ENCODE measurements at places on chromosomes 2 and 18.

- ATAC-seq, result no peak
Measured at GRCh38 chr2:107036293-107036692, 150.3 kb upstream of the ST6GAL2 start.

GRCh38 chr2:35978218-35978617 lies 377.4 kb upstream of the CRIM1 start:
- ATAC-seq, result no peak

- no peak for ATAC-seq
Measured at GRCh38 chr2:2320486-2321199, 10.4 kb downstream of the MYT1L start.

- ATAC-seq, result no peak
Measured at GRCh38 chr2:168460571-168460970, 4.5 kb downstream of the CERS6 start.

DNA sequence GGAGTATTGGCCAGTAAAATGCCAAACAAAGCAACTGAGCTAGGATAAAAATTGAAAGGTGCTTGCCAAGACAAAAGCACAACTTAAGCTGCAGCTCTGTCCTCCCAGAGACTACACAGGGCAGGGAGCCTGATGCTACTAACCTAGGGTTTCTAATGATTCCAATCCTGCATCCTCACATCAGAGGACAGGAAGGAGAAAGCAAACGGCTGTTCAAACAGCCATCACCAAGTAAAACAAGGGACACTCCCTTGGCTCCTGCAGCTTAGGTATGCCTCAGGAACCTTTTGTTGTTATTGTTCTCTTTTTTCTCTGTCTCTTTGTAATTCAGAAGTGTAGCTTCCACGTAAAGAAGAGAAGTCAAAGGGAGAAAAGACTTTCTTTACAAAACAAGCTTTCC lies 99.5 kb downstream of the TCF4 start:
- ATAC-seq, result no peak

DNA sequence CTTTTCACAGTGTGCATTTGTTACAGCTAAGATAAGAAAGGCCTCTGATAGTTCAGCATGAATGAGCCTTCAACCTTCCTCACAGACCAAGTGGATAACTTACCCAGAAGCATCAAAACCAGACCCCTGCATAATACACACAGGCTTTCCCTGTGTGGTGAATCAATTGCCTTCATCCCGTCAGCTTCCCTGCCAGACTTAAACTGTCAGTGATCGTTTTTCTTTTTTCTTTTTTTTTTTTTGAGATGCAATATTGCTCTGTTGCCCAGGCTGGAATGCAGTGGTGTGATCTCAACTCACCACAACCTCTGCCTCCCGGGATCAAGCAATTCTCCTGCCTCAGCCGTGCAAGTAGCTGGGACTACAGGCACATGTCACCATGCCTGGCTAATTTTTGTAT lies 20.5 kb upstream of the SLC35F5 start:
- ATAC-seq, result no peak

- ATAC-seq, result no peak
Measured at GRCh38 chr2:168216351-168217005, 30.9 kb downstream of the STK39 start.

All from activated T-helper 17 cell treated with anti-CD3 and anti-CD28 coated beads, Interleukin-2, amount 50 U/mL, for 72 hours (primary cell).